HT-29 (cell line): ENCODE measurements at places on chromosomes 6 and 20.

DNA sequence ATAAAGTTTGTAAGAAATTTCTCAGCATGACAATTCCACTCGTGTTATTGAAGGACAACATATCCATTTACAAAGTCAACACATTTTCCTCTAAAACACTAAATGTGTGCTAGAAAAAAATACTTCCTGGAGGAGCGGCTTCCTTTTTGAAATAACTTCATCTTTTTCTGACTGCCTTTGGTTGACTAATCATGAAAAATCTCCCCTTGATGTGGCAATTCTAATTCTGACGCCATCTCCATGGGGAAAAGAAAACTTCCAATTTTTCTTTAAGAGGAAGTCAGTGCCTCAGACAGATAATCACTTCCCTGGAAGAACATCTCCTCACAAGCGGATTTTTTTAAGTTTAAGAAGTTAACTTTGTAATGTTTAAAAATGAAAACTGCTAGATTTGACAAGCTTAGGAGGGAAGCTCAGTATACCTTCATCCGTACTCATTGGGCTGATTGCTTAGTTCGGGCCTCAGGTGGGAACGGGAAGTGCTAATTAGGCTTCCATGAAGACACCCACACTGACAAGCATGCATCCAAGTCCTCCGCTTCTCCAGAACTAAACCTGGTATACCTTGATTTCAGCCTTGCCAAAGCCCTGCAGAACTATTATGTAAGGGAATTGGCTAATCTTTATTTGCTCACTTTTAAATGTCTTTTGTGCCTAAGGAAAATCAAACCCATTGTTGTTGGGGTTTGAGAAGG is 35.1 kb upstream of the DUSP22 start:
- no peak for DNase-seq

GRCh38 chr20:6053064-6053775 is 640 bp downstream of the LRRN4 start:
- DNase-seq: no peak

GRCh38 chr6:20259316-20260049 is 47.2 kb upstream of the MBOAT1 start:
- no peak for DNase-seq

DNA sequence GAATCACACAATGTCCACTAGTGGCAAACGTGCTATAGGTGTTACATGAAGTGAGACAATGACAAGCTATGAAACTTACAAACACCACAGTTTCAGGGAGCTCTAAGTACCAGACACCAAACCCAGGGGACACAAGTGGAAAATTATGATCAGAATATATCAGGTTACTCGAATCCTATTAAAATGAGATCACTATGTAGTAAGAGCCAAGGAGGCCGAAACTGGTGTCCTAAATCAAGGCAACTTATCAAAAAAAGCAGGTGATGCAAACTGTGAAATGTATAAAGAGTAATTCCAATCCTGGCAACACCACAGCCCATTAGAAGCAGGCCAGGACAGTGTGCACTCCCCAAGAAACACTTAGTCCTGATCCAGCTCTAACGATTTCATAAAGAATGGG is 100.3 kb downstream of the ARHGAP18 start:
- DNase-seq: no peak

GRCh38 chr6:45631396-45631795 is 253.7 kb upstream of the SUPT3H start:
- no peak for DNase-seq

DNA sequence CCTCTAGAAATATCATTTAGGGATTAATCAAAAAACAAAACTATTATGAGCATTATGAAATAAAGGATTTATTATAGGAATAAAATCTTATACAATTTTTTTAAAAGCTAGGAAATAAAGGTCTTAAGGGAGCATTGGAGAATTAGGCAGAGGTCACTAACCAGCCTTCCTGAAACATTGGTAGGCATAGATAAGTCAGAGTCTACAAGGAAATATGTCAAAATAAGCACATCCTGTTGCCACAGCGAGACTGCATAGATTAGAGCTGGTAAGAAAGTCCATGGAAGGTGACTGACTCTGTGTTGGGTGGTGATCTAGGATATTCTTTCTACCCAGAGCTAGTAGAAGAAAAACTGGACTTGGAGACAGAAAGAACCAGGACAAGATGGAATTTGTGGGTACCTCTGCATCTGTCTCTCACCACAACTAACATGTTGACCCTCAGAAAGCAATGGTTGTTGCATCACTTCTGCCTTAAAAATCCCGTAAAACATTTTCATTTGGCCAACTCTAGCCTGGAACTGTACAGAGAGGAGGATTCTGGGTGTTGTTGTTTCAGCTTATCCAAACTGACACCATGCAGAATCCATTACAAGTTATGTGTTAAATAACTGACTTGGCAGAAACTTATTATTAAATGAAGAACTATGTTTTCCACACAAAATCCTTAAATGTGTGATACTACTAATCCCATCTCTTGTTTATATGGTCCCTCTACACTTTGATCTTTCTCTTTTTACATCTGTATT is 77.1 kb downstream of the FBXO5 start:
- DNase-seq: no peak

GRCh38 chr6:158468666-158469065 is 91.2 kb upstream of the TMEM181 start:
- no peak for DNase-seq

GRCh38 chr20:1700990-1701389 is 43.4 kb upstream of the SIRPG start:
- DNase-seq: no peak

GRCh38 chr6:165641672-165642156 is 21.3 kb downstream of the PDE10A start:
- DNase-seq: peak; percentile 54

DNA sequence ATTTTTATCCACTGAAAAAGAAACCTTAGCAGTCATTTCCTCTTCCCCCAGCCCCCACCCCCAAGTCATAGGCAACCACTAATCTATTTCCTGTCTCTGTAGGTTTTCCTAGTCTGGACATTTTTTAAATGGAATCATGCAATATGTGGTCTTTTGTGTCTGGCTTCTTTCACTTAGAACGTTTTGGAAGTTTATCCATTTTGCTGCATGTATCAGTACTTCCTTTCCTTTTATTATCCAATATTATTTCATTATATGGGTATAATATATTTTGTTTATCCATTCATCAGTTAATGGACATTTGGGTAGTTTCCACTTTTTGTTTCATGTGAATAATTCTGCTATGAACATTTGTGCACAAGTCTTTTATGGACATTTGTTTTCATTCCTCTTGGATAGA is 99.3 kb upstream of the BMP5 start:
- DNase-seq: no peak

- DNase-seq: peak; percentile 56
Measured at GRCh38 chr6:24779416-24780016, 4.8 kb downstream of the GMNN start.

DNA sequence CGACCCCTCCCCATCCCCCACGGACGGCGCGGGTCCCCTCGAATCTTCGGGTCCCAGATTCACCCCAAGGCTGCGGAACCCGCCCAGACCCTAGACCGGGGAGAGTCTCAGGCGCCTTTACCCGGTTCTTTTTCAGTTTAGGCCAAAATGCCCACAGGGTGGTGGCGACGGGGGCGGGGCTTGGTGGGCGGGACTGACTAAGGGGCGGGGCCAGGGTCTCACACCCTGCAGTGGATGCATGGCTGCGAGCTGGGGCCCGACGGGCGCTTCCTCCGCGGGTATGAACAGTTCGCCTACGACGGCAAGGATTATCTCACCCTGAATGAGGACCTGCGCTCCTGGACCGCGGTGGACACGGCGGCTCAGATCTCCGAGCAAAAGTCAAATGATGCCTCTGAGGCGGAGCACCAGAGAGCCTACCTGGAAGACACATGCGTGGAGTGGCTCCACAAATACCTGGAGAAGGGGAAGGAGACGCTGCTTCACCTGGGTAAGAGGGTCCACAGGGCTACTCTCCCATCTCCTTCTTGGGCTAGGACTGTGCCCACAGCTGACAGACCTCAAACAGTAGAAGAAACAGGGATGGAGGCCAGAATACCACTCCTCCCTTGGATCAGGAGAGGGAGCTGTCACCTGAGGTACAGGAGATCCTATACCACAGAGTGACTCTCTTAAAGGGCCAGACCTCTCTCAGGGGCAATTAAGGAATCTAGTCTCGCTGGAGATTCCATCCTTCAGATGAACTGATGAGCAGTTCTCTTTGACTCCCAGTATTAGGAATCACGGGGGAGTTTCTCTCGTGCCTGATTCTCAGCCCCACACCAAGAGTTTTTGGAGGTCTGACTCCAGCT is 942 bp downstream of the HLA-E start:
- DNase-seq: peak; percentile 70

GRCh38 chr6:20338156-20338555 is 63.5 kb upstream of the E2F3 start:
- no peak for DNase-seq

GRCh38 chr20:33773412-33774089 is 37.6 kb upstream of the CHMP4B start:
- no peak for DNase-seq
